PC-9 (cell line): ENCODE measurements at places on chromosomes 12 and 14.

DNA sequence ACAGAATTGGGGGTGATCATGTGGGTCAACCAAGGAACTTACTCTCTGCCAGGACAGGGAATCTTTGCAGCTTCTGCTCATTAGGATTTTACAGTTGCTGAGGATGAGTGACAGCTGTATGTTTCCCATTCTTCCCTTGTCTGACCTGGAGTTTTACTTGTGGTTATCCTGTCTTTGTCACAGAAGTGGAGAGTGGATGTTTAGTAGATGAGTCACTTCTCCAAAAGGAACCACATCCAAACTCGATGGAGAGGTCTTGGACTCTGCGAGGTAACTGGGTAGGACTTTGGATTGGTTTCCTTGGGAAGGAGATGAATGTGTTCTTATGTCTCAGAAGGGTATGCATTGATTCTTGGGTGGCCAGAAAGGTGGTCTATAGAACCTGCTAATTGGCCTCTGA lies 53.8 kb upstream of the USP44 start:
- peak; percentile 83 for DNase-seq

DNA sequence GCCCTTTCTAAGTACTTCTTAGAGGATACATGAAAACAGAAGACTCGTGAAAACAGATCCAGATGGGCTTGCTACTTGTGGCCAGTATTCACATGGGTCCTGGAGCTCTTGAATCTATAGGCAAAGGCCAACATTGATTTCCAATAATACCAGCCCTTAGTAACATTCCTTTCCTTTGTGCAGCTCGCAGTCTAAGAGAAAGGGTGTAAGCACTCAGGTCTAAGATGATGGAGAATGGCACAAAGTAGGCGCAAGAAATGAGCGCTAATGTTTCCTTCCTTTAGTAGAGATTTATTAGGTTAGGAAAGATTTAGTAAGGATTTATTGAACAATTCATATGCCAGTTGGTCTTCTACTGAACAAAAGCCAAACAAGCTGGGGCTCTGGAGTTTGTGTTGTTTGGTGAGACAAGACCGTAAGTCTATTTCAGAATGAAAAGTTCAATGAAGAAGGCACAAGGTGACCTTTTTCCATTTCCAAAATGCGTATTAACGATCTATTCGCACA lies 525 bp downstream of the RNU6-8 start:
- DNase-seq, result no peak

- DNase-seq, result no peak
Measured at GRCh38 chr12:91007531-91008290, 2.9 kb upstream of the EPYC start.

- DNase-seq, result peak; percentile 90
Measured at GRCh38 chr14:24146978-24147760, at the start of gene RNF31. RNF31 (plus strand) TSS chr14:24147498; CDS start chr14:24147699, 201 bp downstream.

DNA sequence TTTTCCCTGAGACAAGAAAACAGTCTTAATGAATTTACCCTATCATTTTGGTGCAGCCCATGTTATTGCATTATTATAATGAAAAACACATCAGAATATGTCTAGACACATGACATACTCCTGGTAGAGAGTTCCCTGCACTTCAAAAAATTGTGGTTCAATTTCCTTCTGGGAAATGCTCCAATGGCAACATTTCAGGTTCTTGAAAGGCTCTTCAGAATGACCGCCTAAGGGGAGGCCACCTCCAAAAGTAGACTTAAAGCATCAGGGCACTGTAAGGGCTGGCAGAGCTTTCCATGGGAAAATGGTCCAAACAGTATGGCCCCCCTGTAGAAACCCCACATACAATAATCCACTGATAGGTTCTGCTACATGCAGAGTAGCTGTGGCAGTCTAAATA lies 110.7 kb downstream of the SLC25A21 start:
- no peak for DNase-seq
